ENCODE measurements at places on chromosomes 5 and 9.

- no peak for DNase-seq
Measured at GRCh38 chr9:96293498-96294158, 8.3 kb downstream of the HSD17B3 start.

DNA sequence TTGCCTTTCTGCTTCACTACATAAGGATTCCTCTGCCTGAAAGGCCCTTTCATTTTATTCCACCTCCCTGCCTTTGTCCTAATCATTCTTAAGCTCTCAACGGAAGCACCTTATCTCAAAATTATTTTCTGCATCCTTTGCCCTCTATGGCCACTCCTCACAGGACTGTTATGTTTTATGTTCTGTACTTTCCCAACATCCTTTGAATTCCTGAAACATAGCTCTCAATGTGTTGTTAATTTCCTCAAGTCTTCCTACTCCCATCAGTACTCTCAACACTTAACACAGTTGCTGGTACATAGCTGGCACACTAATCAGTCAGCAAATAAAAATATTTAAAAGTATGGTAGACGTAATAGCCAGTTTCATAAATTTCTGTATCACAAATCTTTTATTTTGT is 193.0 kb downstream of the RFX3 start:
- DNase-seq = no peak

- DNase-seq = no peak
Measured at GRCh38 chr5:140590861-140591260, 26.2 kb downstream of the SLC35A4 start.

GRCh38 chr9:133657120-133657661 is 21.0 kb downstream of the DBH start:
- DNase-seq = no peak

DNA sequence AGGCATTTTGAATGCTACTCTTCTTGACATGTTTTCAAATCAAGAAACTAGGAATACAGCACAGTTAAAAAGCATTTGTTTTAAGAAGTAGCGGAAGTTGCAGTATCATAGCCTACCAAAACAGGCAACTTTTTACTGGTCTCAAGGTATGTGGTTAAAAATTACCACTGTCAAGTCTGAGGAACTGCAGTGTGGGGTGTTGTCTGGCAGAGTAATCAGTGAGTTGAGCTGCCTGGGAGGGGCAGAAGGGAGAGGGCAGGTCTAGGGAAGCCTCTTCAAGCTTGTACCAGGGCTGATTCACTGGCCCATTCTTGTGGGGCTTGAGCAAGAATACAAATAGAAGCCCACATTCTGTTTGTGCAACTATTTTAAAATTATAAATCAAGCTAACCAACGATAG is 42.4 kb upstream of the SV2C start:
- no peak for DNase-seq

- DNase-seq = no peak
Measured at GRCh38 chr5:153880106-153880505, 158.6 kb downstream of the FAM114A2 start.

DNA sequence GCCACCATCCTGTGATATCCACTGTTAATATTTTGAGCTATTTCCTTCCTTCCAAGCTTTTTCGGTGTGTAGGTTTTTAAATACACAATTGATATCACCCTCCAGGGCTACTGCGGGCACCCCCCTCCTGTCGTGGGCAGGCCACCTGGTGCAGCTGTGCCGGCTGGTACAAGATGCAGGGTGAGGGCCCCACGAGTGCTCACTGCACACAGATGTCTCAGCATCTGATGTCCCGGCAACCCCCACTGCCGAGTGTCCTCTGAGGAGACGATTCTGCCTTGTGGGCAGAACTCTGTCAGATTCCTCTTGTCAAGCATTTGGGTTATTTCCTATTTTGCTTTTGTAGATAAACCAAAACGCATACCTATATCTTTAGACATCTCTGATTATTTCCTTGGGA is 25.1 kb downstream of the CACNA1B start:
- no peak for DNase-seq

DNA sequence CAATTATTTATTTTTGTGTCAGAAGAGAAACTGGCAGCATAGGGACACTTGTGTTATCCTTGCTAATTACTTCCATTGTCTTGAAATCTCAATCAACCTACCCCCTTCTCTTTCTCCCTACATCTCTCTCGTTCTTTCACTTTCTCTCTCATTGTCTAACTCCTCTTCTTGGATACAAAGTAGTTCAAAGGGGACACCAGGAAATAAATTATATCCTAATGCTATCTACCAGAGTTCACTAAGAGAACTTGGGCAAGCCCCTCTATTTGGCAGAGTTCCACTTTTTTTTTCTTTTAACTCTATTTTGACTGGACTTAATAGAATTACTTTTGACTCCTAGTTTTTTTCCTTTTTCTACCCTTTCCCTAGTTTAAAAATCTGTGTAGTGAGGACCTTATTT is 102.2 kb downstream of the MEF2C start:
- no peak for DNase-seq

DNA sequence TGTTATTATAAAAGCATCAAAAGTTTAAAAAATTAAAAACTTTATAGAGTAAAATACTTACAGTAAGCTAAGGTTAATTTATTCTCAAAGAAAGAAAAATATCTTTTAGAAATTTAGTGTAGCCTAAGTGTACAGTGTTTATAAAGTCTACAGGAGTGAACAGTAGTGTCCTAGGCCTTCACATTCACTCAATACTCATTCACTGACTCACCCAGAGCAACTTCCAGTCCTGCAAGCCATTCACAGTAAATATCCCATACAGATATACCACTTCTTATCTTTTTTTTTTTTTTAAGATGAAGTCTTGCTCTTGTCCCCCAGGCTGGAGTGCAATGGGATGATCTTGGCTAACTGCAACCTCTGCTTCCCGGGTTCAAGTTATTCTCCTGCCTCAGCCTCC is 73.1 kb upstream of the FST start:
- no peak for DNase-seq

DNA sequence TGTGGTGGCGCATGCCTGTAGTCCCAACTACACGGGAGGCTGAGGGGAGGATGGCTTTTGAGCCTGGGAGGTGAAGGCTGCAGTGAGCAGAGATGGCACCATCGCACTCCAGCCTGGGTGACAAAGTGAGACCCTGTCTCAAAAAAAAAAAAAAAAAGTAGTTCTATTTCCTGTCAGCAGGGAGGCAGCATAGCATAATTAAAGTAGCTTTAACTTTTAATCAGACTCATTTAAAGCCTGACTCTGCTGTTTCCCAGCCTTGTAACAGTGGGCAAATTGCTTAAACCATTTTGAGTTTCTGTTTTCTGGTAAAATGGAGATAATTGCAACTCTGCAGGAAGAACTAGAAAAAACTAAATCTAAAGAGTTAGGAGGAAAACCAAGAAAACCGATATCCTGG is 31.2 kb downstream of the CNOT6 start:
- no peak for DNase-seq

DNA sequence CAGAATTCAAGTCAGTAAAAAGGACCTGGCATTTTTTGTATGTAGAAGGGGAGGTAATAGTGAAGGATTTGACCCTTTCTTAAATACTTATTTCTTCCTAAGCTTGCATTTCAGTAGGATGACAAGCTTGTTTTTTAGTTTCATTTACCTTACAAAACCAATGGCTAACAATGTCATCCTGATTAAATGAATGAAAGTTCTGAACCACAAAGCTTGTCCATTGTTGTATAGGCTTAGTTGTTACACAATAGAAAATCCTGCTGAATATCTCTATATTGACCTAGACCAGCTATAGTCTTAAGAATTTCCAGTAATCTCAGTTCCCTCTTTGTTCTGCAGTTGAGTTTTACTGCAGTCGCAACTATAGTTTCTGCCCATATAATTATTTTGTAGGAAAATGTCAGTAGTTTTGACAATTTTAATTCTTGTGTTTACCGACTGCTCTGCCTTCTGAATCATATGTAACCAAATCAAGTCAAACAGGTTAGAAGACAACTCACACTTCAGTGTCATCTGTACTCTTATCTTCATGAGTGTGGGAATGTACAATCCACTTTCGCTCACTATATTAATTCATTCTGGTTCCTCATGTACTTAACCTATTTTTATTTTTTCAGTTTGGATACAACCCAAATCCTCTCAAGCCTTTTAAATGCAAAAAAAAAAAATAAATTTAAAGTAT is 195.7 kb downstream of the CD180 start:
- DNase-seq = no peak

- no peak for DNase-seq
Measured at GRCh38 chr5:106006242-106006641, 1664.5 kb downstream of the EFNA5 start.

Data from iPS-NIHi11 (cell line).